ENCODE measurements at places on chromosomes 6 and 20.

GRCh38 chr6:38396209-38396608 lies 243.5 kb downstream of the BTBD9 start:
- DNase-seq = no peak

DNA sequence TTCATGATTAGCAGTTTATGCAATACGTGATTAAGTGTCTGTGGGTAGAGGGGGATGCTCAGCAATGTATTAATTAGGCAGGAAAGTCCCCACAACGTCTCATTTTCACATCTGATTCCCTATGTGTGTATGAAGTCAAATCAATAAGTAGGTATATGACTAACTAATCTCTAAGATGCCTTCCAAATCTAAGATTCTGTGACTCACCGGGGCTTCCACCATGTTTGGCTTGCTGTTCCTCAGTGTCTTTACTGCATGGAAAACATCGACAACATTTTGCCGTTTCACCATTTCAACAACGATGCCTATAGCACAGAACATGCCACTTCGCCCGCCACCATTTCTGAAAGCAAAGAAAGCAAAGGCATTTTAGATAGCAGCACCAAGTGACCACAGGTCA lies 72.0 kb upstream of the THEMIS start:
- no peak for DNase-seq

GRCh38 chr6:143953922-143954321 lies 54.1 kb downstream of the PLAGL1 start:
- DNase-seq = no peak

- no peak for DNase-seq
These were observed 229.0 kb downstream of the FOXC1 start for GRCh38 chr6:1838604-1839213.

DNA sequence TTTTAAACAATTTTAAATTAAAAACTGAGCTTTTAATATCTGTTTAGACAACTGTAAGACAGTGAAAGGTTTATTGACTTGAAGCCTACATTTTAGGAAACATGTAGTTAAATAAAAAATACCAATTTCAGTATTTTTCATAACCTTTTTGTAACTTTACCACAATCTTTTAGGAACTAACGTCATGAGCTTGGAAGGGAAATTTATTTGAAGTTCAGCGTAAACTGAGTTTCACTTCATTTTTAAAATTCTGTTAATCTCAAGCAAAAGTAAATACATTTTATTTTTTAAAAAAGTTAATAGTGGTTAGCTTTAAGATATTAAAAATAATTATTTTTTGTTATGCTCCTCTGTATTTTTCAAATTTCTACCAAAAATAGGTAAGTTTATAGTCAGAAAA lies 5.5 kb downstream of the CST7 start:
- no peak for DNase-seq

- no peak for DNase-seq
These were observed 2.9 kb upstream of the PPDPF start for GRCh38 chr20:63517376-63518309.

- no peak for DNase-seq
These were observed 150.7 kb downstream of the DLL1 start for GRCh38 chr6:170140129-170140528.

DNA sequence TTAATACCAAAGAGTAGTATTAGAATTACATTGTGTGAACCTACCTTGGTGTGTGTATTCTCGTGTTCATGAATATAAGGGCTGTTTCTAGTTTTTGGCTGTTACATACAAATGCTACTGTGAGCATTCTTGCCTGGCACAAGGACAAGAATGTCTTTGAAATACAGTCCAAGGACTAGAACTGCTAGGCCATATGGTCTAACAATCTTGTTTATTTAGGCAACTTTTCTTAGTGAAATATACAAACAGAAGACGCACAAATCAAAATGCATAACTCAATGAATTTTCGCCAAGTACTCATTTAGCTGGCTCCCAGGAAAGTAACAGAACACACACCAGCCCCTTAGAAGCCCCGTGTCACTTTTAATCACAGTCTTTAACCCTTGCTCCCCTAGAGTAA lies 28.5 kb downstream of the KDM1B start:
- no peak for DNase-seq

DNA sequence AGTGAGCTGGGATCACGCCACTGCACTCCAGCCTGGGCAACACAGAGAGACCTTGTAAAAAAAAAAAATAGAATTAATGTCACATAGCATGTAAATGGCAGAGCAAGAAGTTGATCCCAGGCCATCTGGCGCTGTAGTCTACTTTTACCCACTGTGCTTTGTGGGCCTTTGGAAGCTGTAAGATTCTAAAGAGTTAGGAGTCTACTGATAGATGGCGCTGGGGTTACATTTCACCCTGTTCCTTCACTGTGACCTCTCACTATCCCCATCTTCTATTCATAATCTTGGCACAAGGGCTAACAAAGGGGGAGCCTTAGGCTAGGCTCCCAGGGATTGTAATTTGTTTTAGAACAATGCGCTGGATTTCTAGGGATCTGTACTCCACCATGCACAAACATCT lies 24.4 kb downstream of the SIRPD start:
- no peak for DNase-seq

DNA sequence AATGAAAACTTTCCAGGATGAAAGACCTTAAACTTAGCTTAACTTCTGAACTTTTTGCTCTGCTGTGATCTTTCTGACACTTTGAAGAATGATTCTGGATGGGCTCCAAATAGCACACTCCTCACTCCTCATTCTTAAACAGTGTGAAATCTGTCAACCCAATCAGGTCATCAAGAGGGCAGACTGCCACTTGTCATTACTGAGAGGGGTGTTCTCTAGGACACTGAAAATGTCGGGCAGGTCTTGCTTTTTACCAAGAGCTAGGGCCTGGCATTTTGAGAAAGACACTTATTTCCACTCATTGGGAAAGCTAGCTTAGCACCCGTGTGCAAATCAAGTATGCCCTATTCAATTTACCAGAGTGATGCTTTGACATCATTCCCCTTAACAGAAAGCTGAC lies 122.2 kb downstream of the MTFR2 start:
- no peak for DNase-seq

DNA sequence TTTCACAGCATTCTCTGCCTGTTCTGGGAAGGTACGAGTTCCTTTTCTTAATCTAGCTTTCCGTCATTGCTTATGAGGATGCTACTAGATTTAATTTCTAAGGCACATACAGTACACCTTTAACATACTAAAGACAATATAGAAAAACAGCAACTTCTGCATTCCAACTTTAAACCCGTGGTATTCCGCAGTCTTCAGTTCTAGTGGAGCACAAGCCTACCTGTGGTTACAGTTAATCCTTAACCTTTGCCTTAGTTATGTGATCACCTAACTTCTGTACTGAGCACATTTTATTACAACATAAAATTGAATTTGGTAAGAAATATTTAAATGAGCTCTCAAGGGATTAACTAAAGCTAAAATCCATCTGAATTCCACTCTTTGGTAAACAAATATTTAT lies 289.5 kb downstream of the BTBD9 start:
- DNase-seq = no peak

- DNase-seq = no peak
These were observed 58.0 kb downstream of the MYH7B start for GRCh38 chr20:35013421-35014411.

DNA sequence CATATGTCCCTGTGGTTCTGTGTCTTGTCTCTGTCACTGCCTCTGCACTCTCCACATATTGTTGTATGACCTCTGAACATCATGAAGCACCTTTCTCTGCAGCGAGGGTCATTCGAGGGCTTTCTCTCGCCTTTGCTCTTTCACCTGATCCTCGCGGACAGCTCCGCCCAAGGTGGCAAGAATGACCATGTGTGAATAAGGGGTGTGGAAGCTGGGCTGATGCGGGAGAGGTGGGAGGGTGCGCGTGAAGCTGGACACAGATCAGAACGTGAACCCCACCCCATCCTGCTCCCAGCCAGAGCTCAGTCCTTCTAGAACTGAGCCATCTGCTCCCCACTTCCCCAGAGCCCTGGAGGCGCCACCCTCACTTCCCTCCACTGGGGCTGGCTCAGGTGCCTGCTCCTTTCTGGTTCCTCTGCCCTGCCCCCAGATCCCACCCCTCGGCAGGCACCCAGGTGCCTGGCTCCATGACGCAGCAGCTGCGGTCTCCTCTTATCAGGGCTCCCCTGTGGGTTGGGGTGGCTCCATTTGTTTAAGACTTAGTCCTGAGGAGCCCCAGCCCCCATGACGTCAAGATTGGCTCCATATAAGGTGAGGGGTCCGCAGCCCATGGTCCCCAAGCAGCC lies at the start of gene MUCL3:
MUCL3 (plus strand) TSS at position 613 of the 626 bp plus-strand sequence. CDS start 27 bp downstream, outside the sequence.
- no peak for DNase-seq

- no peak for DNase-seq
These were observed 5.0 kb downstream of the TNFRSF6B start for GRCh38 chr20:63701329-63702035.

- DNase-seq = no peak
These were observed 59.3 kb upstream of the STMND1 start for GRCh38 chr6:17042422-17043147.

- no peak for DNase-seq
These were observed 84.4 kb downstream of the PPP1R14C start for GRCh38 chr6:150227281-150227680.

DNA sequence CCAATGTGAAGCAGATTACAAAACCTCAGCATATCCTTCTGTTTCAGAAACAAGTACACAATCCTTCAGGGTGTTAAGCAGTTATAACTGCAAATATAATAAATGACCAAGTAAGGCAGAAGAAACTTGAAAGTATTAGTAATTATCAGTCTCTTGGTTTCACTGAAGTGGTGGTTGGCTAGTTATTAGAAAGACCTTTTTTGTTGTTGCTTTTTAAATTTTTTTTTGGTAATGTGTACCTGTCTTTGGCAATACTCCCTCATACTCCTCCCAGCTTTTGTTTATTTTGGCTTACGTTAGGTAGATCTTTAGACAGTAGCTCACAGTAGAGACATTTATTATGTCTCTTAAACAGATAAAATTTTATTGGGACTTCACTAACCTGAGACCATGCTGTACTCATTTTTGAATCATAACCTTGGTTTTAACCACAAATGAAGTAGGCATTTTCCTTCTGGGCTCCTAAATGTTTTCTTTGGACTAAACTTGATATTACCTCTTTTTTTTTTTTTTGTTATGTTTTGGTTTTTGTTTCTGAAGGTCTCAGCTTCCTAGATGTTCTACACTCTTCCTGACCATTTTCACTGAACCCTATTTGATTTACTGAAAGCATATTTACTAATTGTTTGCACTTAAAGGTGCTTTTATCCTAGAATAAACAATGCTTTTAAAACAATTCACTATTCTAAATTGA lies 6.4 kb downstream of the CD2AP start:
- no peak for DNase-seq

GRCh38 chr20:17418737-17419136 lies 112.4 kb downstream of the BFSP1 start:
- DNase-seq = no peak
